ENCODE measurements at places on chromosomes 4 and X.

- DNase-seq, result peak; percentile 63
Observed at GRCh38 chr4:152935143-152935542, 980 bp upstream of the FHDC1 start.

DNA sequence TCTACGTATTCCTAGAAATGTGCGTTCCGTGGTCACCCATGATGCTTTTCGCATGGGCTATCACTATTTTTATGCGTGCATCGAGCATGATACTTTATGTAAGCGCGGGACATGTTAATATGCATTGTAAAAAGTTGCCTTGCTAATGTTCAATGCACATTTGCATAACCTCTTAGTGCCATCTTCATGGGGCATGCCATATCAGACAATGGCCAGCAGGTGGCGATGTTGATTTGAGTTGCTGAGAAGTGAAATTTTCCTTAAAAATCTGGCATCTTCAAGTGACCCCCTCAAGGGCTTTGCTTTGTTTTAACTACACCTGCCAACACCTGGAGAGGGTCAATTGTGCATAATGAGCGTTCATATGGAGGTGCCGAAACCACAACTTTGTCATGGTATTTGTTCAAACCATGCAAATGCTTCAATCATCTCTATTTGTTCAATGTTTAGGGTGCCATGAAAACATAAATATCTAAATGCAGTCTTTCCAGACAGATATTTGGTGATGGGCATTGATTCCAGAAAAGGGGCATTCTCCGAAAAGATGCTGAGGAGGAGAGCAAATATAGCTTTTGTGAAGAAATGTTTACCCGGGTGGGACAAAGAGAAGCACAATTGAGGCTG lies 833.9 kb upstream of the PRKX start:
- peak; percentile 58 for DNase-seq

GRCh38 chr4:85166318-85166717 lies 199.8 kb upstream of the WDFY3 start:
- no peak for DNase-seq

DNA sequence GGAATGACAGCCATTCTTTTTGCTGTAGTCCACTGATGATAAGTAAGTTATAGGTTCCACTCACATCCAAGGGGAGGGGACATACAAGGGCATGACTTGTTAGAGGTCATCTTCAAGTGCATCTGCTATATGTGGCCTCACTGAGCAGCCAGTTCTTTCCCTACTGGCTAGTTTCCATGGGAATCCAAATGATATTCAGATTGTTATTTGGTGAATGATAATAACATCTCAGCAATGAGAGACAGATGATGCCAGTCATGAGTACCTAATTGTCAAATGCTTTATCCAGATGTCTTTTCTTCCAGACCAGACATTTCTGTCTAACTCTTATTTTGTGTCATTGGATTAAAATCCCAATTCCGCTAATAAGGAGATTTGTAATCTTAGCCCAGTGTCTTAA lies 460.4 kb upstream of the BOD1L1 start:
- no peak for DNase-seq

DNA sequence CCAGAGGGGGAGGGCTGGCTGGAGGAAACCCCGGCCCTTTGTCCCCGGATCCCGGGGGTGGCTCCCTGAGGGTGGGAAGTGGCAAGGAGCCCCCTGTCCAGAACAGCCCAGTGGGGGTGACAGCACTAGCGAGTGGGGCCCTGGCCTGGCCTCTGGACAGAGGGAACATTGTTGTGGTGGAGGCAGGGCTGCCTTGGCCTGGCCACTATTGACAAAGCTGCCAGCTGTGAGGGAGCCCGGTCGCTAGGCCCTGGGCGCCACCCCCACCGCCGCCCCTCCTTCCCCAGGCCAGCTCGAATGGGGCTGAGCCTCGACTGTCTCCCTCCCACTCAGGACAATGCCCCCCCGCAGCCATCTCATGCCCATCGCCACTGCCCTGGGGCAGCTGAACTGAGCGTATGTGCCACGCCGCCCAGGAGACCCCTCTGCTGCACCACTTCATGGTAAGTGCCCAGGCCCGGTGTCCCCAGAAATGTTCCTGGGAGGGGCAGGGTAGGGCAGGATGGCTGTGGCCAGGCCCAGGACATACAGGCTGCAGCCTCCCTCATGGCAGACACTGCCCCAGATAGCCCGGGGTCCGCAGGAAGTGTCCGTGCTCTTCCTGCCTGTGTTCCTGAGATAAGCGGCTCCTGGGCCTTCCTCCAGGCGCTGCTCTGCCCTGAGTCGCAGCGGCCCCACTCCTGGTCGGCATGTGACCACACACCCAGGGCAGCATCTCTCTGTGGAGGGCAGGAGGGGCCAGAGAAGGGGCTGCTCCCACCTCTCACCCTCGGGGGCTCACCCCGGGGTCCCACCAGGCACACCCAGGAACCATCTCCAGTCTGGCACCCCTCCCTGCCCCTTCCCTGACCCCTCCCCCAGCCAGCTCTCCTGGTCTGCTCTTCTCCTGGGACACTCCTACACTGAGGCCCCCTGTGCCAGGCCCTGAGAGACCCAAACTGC lies 1.4 kb downstream of the PLXNB3 start:
- DNase-seq, result no peak

DNA sequence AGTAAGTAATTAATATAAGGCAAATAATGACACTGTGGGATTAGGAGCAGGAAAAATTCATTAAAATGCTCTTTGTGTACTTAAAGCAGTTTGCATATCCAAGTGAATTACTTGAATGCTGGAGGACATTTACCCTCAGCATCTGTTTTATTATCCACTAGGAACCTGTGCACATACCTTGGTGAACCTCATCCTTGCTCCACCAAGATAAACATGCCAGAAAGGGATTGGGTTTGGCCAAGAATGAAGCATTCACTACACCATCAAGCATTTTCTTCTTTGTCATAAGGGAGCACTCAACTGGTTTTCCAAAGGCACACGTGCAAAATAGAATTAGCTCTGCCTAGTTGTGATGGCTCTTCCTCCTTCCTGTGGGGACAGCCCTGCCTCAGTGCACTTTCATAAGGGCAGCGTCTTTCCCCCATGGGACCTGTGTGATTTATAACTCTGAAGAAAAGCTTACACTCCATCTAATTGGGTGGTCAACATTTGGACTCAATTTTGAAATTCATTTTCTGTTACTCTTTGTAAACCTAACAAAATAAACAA lies 291.7 kb downstream of the USP46 start:
- no peak for DNase-seq

DNA sequence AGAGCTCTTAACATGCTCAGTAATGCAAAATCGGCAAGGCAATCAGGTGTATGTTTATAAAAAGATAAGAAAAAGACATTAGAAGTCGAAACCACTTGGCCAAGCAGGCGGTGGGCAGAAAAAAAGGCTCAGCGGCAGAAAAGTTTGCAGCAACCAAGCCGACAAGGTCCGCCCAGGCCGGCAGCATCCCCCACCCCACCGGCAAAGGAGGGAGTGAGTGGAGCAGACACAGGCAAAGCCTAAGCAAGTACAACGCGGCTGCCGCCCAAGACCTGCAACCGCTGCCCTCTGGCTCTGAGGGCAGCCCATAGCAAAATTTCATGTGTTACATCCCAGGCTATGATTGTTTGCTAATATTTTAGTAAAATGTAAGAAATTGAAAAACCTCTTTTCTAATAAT lies 125.4 kb upstream of the ZCCHC13 start:
- DNase-seq, result peak; percentile 63

DNA sequence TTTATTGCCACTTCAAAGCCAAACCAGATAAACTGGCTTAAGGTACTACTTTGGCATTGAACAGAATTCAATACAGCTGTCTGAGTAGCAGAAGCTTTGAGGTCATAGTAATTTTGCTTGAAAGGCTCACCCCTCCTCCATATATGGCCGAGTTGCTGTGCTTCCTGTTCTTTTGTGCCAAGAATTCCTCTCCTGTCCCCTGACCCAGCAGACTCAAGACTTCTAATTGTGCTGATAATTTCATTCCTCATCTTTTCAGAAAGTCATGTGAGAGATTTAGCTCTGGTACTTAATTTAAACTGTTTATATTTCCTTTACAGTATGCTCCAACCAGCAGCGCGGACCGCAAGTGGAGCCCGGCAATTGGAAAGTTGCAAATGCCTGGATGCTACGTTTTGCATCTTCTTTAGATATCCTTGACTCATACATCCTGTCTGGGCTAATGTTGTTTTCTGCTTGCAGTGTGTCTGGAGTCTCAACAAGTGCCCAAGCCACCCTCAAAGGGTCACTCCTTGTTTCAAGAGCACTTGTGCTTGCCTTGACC lies 373.4 kb downstream of the PDGFC start:
- DNase-seq, result no peak

- no peak for DNase-seq
Observed at GRCh38 chr4:31999848-32000247, 1279.7 kb downstream of the PCDH7 start.

GRCh38 chr4:46698891-46699290 lies 210.2 kb downstream of the COX7B2 start:
- DNase-seq, result no peak

DNA sequence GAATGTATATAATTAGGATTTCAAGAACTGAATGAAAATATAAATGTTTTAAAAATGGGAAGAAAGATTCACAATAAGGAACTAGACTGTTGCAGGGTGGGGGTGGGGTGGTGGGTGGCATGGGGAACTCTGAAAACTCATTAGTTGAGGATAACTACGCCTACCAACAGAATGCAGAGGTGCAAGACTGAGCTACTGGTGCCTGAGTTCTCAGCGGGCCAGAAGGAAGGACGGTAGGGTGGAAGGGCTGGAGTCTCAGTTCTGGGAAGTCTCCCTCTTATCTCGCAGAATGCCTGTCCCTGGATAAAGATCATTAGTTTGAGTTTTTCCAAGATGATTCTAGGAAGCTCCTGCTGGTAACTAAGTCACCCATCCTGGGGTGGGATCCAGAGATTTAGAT lies 1.3 kb upstream of the SOD3 start:
- no peak for DNase-seq

DNA sequence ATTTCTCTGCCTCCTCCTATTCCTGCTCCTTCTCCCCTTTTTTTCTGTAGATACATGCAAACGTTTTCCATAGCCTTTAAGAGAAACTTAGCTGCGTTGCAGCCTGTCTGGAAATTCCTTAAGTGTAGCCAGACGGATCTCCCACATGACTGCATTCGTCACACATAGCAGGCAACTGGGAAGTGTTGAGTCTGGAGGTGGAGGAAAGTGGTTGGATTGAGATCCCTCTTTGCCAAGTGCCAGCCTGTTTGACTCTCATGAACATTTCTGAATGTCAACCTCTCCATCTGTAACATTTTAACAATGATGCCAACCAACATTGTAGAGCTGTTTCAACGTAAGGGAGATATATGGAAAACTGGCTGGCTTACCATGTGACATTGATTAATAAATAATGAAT lies 45.1 kb upstream of the FAM9A start:
- DNase-seq, result no peak

DNA sequence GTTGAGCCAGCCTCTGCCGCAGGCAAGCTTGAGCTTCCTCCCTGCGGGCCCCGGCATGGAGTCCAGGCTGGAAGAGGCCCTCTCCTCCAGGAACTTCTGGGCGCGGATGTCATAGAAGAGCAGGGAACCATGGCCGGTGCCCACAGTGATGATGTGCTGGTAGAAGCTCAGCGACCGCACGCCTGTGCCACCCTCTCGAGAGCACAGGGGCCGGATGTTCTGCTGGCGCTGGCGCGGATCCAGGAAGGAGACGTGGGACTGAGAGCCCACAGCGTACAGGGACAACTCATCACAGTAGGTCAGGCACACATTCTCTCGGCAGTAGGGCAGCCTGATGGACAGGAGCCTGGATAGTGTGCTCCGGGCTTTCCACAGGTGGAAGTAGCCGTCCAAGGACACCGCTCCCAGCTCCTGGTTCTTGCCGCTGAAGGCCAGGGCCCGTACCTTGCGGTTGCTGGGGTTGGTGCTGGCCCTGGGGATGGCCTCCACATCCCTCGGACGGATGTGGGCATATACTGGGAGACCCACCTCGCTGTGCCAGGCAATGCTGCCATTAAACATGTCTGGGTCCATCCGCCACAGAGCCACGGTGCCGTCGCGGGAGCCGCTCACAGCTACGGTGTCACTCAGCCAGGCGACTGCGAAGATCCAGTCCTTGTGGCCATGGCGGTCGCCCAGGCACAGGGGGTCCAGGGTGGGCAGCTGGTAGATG lies 1.2 kb downstream of the DCAF12L2 start:
- no peak for DNase-seq

GRCh38 chr4:120065974-120066516 lies 603 bp downstream of the MAD2L1 start:
- no peak for DNase-seq

GRCh38 chr4:95599777-95600400 lies 51.1 kb upstream of the UNC5C start:
- no peak for DNase-seq

- no peak for DNase-seq
Observed at GRCh38 chr4:13430834-13431568, 53.1 kb downstream of the RAB28 start.

DNA sequence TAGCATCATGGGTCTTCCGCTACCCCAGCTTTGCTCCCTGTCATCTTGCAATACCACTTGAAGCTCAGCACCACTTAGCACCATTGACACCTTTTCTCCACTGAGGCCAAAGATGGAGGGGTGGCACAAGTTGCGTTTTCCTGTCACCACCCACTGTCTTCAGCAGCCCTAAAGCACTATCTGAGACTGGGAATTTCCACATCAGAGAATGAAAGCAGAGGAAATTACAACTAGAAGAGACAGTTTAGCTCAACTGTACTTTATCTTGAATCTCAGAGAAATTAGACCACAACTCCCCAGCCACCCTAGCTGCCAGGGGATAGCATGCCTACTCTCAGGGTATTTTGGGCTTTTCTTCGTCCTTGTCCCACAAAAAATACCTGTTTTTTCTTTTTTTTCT lies 111.0 kb downstream of the DDIT4L start:
- no peak for DNase-seq

DNA sequence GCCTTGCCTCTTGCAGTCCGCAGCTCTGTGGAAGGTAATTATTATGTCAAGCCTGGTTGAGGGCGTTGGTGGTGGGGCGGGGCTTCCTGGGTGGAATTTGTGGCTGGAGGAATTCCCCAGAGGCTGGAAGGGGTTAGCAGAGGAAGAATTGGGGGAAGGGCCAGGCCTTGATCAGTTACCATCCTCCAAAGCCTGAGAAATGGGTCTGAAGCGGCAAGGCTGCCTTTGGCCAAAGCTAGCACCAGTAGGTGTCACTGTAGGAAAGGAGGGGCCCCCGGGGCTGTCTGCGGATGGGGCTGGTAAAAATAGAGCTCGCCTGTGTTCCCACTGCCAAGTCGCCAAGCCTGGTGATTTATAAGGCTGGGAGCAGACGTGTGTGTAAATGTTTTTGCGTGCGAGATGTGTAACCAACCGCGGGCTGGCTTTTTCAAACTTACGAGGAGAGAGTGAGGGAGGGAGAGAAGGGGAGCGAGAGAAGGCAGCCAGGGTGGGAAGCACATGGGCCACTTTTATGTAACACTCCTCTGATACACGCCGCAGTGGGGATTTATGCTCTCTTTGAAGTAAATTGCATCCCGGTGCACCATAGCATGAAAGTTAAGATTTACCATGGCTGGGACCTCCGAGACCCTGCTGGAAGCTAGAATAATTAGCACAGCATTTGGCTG lies 367.0 kb downstream of the BCOR start:
- no peak for DNase-seq

DNA sequence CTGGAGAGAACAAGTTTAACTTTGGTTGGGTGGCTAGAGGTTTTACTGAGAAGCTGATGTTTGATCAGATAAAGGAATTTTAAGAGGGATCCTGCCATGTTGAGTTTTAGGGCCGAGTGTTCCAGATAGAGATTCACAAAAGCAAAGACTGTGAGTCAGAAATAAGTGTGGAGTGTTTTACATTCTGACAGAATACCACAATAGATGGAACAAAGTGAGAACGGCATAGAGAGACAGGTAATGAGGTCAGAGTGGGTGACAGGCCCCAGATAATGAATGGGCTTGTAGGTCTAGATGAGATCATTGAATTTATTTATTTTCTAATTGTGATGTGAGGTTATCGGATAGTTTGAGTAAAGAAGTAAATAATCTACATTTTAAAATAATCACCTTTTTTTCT lies 502.6 kb downstream of the EPHA5 start:
- no peak for DNase-seq

Data from ecto neural progenitor cell (in vitro differentiated cells).